ENCODE measurements at places on chromosomes 3 and 15.
A peak's percentile ranks its signal among the peaks of the same experiment; 100 is the strongest.

DNA sequence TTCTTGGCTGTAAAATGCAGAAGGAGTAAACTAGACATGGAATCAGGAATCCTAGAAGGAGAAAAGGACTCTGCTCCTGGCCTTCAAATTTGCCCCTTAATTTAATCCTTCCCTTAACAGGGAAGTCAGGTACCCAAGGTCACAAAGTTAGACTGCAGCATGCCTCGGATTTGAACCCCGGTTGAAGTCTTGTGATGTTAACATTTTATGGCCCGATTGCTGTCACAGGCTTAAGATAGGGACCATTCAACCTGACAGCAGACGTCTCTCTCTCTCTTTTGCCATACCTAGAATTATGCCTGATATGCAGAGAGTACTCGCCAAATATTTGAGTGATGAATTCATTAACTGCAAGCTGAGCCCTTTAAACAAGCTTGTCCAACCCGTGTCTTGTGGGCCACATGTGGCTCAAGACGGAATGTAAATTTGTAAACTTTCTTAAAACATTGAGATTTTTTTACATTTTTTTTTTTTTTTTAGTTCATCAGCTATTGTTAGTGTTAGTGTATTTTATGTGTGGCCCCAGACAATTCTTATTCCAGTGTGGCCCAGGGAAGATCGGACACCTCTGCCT is 217.2 kb downstream of the THSD4 start:
- no peak for DNase-seq

GRCh38 chr3:73474619-73475018 is 150.1 kb downstream of the PDZRN3 start:
- DNase-seq, result no peak

- DNase-seq, result no peak
These were observed 95.3 kb downstream of the SLC49A4 start for GRCh38 chr3:122890077-122890719.

- DNase-seq, result no peak
These were observed 722.6 kb downstream of the ZNF385D start for GRCh38 chr3:21028412-21028811.

GRCh38 chr3:116971531-116971930 is 262.0 kb downstream of the TUSC7 start:
- no peak for DNase-seq

DNA sequence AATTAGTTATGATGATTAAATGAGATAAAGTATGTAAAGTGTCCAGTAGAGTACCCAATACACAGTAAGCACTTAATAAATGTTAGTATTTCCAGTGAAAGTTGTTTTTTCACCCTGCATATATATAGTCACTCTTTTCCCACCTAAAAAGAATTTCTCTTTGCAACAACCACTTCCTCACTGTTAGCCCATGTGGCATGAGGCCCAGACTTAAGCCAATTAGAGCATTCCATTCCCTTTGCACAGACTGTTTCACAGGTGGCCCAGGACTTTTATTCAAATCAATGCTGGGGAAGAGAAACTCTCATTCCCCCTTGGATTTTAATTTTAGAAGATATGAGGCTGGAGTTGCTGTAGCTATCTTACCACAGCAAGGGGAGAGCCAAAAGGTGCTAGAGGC is 3.7 kb downstream of the IFT80 start:
- DNase-seq, result no peak

- DNase-seq, result no peak
These were observed 92.9 kb upstream of the CADPS start for GRCh38 chr3:62968128-62968527.

GRCh38 chr3:173055228-173055933 is 85.7 kb downstream of the SPATA16 start:
- DNase-seq, result no peak

- no peak for DNase-seq
These were observed 112.7 kb downstream of the STAC start for GRCh38 chr3:36493051-36493450.

- no peak for DNase-seq
These were observed 12.2 kb downstream of the GXYLT2 start for GRCh38 chr3:72900048-72900447.

GRCh38 chr15:89167267-89168176 is 53.9 kb downstream of the RLBP1 start:
- DNase-seq, result no peak

DNA sequence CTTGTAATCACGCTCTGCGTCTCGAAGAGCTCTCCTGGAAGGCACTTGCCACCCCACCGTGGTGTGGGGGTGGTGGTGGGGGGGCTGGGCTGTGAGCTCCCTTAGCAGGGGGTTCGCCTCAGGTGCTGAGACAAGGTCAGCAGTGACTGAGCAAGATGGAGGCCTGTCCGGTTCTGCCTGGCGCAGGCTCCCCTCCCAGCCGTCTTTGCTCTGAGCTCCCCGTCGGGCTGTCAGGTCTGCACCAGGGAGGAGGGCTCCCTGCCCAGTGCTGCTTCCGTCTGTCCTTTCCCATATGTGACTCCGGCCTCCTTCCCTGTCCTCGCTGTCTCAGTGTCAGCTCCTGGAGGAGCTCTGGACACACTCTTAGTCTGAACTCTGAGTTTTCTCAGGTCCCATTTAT is 80.0 kb downstream of the PLXNA1 start:
- DNase-seq, result no peak

DNA sequence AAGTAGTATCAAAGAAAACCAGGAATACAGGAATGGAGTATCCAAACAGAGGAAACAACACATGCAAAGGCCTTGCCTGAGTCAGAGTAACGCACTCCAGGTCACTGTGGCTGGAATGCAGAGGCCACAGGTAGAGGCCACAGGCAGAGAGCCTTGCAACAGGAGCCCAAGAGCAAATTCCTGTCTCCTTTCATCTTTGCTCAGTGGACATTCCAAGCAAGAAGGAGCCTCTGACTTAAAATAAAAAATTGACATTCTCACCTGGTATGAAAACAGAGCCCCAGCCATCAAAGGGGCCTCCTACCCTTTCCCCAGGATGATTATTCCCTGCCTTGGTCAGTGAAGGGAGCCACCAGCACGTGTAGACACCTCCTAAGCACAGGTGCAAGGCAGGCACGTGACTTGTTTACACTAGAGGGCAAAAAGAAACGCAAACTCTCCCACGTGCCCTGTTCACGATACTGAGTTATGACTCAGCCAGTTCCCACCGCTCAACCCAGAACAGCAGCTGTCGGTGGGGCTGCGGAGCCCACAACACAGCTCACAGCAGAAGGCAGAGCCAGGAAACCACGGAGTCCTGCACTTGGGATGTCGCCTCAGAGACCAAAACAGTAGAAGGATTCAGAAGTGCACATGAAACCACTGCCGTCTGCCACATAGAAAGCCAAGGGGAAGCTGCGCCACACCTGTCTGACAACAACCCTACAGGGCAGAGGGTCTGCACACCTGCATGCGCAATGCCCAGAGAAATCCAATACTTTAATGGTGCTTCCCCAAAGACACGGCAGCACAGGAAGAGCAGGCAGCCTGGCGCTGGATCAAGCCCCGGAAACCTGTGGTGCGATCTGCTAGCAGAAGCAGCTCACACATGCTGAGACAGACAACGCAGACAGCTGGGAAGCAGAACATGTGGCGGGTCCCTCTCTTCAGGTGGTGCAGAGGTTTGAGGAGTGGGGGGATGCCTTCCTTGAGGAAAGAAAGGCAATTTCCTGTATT is 52.1 kb downstream of the ITGB5 start:
- DNase-seq, result peak; percentile 5

- no peak for DNase-seq
These were observed 388.5 kb upstream of the THBS1 start for GRCh38 chr15:39192351-39192750.

GRCh38 chr15:89822951-89823711 is 8.5 kb upstream of the ANPEP start:
- no peak for DNase-seq

GRCh38 chr3:127689266-127689860 is 16.6 kb downstream of the ABTB1 start:
- no peak for DNase-seq

GRCh38 chr15:101559952-101560351 is 70.4 kb upstream of the PCSK6 start:
- DNase-seq, result no peak

GRCh38 chr3:197242784-197243432 is 55.5 kb downstream of the DLG1 start:
- DNase-seq, result no peak

DNA sequence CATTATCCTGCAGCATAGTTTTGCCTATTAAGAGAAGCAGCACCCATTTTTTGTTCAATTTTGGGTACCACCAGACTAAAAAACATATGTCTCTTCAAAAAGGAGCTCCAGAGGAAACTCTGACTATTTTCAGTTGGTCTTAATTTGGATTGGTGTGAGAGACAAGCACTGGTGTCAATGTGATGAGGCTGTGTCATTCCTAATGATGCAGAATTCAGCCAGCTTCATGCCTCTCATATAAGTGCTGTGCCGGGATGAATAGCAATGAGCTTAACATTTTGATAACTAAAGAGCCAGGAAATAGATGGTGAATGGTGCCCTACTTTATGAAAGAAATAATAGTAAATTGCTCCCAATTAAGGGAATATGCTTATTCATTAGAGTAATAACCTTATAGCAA is 15.9 kb downstream of the POPDC2 start:
- DNase-seq, result no peak

GRCh38 chr15:67839499-67839928 is 331 bp downstream of the RNU6-1 start:
- no peak for DNase-seq

DNA sequence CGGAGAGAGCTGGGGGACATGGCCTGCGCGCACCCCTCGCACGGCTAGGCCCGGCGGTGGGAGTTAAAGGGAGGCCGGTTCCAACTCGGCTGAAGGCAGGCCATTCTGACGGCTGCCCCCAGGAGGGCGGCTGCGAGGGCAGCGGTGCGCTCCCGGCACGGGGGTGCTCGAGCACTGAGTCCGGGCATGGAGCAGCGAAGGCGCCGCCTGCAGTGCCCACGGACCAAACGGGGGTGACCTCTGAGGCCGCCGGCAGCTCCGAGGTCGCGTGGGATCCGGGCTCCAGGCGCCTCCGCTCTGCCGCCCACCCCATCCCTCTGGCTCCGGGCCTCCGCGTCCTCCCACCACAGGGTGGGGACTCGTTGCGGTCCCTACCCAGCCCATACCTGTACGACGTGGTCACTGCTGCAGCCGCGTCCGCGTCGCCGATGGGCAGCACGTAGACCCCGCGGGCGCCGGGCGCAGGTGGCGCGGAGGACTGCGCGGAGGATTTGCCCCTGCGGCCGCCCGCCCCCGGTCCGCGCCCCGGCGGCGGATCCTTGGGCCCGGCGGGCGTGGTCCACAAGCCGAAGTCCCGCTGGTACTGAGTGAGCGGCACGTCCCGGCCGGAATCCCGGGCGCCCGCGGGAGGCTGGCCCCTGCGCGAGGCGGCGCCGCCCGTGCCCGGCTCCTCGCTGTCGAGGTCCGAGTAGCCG is 469 bp downstream of the MAP6D1 start:
- DNase-seq, result no peak

- DNase-seq, result no peak
These were observed 43.9 kb downstream of the SH3BP5 start for GRCh38 chr3:15288331-15289035.

DNA sequence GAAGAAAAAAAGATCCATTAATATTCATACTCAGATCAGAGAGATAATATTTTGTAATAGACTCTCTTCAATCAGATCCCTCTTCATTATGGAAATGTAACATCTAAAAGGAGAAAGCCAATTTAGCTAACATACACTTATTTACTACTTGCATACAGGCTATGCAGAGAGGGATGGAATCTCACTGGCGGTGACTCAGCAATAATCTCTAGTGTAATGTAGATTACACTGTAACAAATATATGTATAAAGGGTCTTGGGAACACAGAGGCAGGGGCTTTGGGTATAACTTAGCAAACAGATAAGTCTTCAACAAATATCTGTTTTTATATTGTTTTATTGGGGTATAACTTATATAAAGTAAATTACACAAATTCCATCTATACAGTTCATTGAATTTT is 69.6 kb downstream of the CGNL1 start:
- no peak for DNase-seq

DNA sequence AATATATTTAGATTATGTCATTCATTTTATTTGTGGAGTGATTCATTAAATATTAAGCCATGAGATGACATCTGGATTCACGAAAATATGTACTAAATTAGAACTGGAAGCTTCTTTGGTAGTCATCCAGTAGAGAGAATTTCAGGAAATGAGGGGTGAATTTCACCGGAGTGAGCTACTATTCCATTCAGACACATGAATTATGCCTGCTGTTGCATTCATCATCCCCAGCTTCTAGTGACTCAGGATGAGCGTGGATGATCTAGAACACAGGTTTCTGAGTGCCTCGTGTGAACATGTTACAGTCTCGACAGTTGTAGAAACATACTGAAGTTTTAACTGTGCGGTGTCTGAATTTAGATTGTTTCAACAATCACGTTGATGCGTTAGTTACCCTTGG is 42.9 kb upstream of the GABRG3 start:
- DNase-seq, result no peak

GRCh38 chr3:45464336-45465170 is 76.2 kb downstream of the LARS2 start:
- no peak for DNase-seq

DNA sequence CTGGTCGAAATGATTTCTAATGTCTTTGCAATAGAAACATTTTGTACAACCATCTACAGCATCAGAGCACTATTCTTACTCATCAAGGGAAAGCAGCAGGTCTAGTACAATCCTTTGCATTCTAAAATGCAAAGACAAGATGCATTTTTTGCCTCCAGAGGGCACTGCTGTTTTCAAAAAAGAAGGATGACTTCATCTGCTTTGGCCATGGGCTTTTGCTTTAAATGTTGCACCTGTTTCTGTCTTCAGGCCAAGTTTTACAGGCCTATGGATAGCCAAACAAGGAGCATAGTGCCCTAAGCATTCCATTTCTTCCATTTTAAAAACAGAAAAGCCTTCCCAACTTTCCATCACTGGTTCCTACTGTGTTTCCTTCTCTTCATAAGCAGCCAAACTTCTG is 3.4 kb downstream of the PARP9 start:
- DNase-seq, result no peak

DNA sequence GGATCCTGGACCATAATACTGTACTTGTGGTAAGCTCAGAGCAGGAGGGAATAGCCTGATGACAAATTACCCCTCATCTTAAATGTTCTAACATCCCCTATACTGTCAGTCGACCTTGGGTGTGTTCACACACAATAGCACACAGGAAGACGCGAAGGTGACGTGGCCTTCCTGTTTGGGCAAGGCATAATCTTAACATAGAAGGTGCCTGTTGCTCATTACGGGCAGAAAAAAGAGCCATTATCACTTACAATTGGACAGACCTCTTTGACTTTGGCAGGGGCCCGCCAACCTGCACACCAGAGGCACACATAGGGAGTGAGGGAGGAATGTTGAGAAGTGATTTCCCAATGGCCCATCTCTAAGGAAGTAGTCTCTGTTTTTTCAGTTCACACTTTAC is 144.2 kb downstream of the ANO10 start:
- peak; percentile 45 for DNase-seq

DNA sequence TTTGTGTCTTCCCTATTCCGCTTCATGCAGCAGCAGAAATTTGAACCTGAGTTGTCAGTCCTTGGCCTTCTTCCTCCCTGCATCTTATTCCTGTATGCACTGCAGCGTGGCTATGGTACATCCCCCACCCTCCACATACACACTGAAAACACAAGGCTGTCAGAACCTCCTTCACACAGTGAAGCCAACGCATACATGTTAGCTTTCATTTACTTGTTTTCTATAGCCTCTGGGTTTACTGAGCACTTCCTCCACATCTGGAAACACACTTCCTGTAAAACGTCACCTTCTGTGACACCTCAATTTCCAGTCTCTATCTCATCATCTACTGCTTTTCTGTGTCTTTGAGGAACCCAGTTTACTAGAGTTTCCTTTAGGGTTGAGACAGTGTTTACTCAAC is 47.0 kb downstream of the SUSD5 start:
- no peak for DNase-seq

Data from stimulated activated CD8-positive, alpha-beta memory T cell treated with anti-CD3 and anti-CD28 coated beads, Interleukin-7, amount 100 ng/mL, for 1 hour (primary cell).